Memory B cell (primary cell): ENCODE measurements at places on chromosomes 3 and 15.

- DNase-seq, result no peak
These were observed 352.6 kb downstream of the EPHB1 start for GRCh38 chr3:135147657-135148056.

DNA sequence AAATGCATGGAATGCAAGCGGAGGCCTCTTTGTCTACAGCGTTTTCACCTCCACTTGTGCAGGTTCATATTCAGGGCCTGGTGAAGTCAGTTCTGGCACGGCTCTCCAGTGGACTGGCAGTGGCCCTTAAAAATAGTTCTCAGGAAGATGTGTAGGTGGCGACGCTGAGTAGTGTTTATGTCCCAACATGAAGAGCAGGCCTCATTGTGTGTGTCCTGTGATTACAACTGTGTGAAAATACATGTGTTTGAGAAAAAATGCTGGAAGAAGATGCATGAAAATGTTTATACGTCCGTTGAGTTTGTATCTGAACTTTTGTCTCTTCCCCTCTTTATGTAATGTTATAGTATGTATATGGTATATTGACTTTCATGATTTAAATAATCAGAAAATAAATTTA lies 7.2 kb downstream of the LIPC start:
- DNase-seq, result no peak

GRCh38 chr3:186976837-186977750 lies 46.8 kb downstream of the ST6GAL1 start:
- no peak for DNase-seq

GRCh38 chr15:60074181-60074885 lies 70.2 kb downstream of the FOXB1 start:
- no peak for DNase-seq

DNA sequence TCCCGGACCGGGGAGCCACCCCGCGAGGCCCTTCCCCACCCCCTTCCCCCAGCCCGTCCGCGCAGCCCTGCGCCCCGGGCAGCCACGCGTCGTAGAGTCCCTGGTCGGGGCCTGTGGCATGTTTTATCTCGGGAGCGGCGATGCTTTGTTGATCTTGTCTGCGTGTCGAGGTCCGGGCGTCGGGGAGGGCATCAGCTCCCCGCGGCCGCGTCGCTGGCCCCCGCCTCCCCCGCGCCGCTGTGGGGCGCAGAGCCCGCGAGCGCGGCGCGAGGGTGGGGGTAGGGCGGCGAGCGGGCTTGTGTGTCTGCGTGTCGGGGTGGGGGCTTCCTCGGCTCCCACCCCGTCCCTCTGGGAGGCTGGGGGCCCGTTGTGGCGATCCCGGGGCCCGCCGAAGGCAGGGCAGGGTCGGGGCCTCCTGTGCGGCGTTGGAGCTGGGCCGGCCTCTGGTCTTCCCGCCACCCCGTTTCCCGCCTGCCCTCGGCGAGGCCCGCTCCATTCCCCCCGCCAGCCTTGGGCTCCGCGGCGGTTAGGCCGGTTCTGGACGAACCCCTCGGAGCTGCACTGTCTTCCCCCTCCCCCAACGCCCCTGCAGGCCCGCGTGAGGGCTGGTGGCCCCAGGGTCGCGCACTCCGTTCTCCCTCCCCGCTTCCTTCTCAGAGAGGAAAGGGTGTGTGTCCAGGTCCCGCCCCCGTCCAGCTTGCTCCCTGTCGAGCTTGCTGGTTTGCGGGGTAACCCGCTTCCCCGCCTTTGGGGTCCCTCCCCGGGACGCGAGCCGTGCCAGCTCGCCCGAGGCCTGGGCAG lies 695 bp downstream of the GMPS start:
- peak; percentile 5 for DNase-seq

GRCh38 chr15:35260941-35261340 lies 175.8 kb upstream of the NANOGP8 start:
- no peak for DNase-seq

DNA sequence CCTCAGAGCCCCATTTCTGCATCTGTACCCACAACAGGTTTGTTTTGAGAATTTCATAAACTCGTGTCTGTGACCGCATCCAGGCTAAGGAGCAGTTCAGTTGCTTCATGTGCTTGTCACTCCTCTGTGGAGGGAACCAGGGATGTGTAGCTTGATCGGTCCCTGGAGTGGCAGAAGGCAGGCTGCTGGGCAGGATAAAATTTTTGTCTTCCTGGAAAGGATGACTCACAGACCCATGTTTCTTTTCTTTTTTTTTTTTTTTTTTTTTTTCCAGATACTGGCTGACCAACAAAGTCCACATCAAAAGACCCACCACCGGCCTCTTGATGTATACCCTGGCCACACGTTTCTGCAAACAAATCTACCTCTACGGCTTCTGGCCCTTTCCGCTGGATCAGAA lies 70.1 kb downstream of the ST8SIA2 start:
- DNase-seq, result no peak

DNA sequence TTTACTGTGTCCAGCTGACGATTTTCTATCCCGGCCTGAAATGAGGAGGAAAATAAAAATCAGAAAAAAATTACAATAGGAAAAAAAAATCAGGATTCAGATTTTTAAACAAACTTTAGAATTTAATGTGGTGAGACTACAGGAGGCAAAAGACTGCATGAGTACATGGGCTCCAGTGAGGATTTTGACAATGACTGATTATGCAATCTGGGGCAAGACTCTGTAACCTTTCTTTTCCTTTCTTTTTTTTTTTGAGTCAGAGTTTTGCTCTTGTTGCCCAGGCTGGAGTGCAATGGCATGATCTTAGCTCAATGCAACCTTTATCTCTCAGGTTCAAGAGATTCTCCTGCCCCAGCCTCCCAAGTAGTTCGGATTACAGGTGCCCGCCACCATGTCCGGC lies 29.9 kb downstream of the SPG11 start:
- no peak for DNase-seq

GRCh38 chr15:65790694-65791334 lies 1.3 kb downstream of the DENND4A start:
- DNase-seq, result no peak

GRCh38 chr3:4889896-4890295 lies 89.3 kb upstream of the BHLHE40 start:
- no peak for DNase-seq

DNA sequence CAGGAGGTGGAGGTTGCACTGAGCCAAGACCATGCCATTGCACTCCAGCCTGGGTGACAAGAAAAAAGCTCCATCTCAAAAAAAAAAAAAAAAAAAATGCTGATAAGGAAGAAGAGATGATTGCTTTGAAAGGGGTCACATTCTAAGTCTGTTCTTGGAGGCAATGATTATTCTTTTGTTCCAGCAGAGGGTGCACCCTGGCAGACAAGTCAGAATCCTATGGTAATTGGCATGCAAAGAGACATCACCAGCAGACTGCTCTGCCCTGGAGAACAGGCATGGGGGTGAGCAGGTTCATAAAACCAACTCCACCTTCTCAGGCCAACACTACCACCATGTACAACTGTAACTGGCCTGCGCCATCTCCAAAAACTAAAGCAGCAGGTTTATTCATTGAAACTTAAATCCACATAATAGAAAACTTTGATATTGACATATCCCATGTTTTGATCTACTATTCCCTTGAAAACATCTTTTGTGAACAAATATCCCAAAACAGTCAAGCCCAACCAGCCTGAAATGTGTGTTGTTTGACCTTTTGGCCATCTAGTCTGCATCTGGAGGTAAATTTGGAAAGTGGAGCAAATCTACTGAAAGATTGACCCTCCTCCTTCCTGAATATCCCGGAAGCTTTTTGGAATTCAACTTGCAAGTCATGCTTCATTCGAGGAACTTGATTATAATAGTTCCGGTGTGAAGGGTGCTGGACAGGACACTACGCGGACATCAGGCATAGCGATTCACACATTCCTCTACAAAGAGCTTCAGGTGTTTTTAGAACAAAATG lies 100.3 kb downstream of the MECOM start:
- no peak for DNase-seq

GRCh38 chr3:17749705-17750293 lies 7.4 kb upstream of the TBC1D5 start:
- DNase-seq, result no peak

- no peak for DNase-seq
These were observed 513 bp downstream of the CLASP2 start for GRCh38 chr3:33717616-33717865.

GRCh38 chr3:35183927-35184675 lies 455.2 kb upstream of the ARPP21 start:
- DNase-seq, result no peak

DNA sequence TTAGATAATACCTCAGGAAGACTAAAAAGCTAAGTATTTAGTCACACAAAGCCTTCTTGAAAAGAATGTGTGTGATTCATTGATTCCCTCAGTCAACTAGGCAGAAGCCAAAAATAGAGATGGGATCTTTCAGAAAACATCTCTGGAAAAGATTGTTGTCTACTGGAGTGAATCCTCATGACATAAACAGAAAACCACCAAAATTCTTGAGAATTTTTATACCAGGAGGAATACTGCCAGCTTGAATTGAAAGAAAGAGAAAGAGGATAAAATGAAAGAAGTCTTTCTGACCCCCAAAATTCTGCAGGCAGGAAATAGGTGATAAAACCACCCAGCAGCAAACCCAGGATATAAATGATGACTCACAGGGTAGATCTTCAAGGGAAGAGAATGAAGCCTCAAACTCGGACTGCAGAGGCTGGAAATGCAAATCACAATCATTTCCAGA lies 363.1 kb upstream of the PLSCR5 start:
- DNase-seq, result no peak

GRCh38 chr15:80325206-80325605 lies 73.2 kb upstream of the CTXND1 start:
- DNase-seq, result no peak

- DNase-seq, result no peak
These were observed 21.9 kb downstream of the MAPKBP1 start for GRCh38 chr15:41795996-41796856.

GRCh38 chr3:50154840-50155490 lies at the start of gene SEMA3F:
SEMA3F (plus strand) TSS chr3:50155324; CDS start chr3:50159623, 4,299 bp downstream.
- peak; percentile 62 for DNase-seq

- no peak for DNase-seq
These were observed 26.1 kb downstream of the GBE1 start for GRCh38 chr3:81735334-81735733.

DNA sequence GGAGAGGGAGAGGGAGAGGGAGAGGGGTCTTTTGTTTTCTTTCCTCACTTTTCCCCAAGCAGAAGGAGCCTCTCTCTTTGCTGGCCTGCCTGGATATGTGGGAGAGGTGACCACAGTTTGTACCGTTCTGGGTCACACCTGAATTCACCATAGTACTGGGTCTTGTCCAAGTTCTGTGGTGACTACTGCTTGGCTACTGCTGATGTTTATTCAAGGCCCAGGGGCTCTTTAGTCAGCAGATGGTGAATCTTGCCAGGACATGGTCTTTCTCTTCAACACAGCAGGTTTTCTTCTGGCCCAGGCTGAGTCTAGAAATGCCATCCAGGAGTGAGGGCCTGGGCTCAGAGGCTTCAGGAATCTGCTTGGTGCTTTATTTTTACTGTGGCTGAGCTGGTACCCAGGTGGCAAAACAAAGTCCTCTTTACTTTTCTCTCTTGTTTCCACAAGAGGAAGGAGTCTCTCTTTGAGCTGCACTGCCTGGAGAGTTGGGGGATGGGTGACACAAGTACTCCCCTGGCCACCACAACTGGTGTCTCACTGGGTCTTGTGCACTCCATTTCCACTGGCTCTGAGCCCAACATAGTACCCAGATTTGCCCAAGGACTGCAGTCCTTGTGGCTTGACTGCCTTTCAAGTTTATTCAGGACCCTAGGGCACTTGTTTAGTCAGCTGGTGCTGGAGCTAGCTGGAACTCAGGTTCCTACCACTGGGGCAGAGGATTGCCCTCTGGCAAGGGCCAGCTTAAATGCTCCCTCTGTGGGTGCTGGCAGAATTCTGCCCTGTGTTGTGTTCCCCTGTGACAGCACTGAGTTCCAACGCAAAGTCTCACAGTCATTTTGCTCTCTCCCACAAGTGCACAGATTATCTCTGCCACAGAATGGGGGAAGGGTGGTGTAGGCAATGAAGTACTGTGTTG lies 16.8 kb upstream of the CCNDBP1 start:
- DNase-seq, result no peak

DNA sequence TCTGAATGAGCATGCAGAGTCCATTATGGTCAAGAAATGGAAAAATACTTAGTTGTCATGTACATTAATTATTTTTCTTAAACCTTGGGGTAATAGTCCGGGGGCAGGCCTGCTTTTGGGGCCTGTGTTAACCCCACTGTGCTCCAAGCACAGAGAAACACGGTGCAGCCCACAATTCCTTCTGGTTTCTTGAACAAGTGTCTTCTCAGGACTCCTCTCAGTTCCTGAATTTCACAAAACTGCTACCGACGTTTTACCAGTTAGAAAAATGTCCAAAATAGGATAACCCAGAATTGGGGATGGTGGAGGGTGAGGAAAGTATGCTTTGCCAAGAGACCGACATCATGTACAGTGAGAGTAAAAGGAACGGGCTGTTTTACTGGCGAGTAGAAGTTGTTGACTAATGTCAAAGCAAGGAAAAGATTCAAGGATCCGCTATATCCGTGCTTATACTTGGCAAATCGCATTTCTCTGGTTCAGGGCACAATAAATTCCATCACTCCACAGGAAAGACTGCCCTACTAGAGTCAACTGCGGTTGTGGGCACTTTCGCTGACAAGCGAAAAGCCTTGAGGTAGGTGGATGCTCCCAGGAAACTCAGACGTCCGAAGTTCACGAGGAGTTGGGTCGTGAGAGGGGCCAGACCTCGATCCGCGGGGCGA lies 495 bp upstream of the NXPE3 start:
- peak; percentile 4 for DNase-seq

GRCh38 chr15:94259863-94260262 lies 28.5 kb downstream of the MCTP2 start:
- no peak for DNase-seq

- DNase-seq, result no peak
These were observed 44.2 kb upstream of the GOLIM4 start for GRCh38 chr3:168139947-168140346.

DNA sequence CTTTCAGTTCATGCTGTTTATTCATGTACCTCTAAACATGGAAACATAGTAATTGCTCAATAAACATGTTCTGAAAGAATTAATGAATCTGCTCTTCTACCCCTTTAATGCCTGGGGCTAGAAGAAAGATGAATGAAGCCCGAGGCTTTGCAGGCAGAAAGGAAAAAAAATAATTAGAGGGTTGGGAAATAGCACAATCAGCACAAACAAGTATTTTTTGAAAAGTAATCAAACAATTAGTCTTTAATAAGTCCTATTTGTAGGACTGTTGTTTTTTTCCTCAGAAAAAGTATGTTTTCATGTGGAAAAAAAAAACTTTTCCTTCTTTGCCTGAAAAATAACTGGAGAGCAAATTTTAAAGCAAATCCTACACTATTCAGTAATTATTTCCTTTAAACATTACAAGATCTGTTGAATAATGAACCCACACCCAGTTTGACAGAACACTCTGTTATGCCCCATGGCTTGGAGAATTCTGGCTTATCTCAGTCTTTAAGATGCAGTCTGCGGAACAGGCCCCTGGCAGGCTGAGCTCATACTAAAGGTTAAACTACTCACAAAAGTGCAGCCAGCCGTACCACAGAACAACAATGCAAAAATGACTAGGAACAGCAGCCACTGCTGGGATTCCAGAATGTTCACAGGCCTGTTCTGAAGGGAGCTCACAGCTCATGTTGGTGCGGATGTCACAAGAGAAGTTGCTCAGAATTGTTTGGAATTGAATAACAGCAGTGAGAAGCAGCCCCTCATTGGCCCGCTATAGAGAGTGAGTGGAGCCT lies 79.2 kb downstream of the ABI3BP start:
- DNase-seq, result no peak

- no peak for DNase-seq
These were observed 26.9 kb upstream of the LCTL start for GRCh38 chr15:66592505-66593218.
